ENCODE measurements at places on chromosomes 6 and 20. TPM values are rescaled to one million over a fixed set of nuclear protein-coding genes. Genes with fewer than 3 reads are reported as not detected.

DNA sequence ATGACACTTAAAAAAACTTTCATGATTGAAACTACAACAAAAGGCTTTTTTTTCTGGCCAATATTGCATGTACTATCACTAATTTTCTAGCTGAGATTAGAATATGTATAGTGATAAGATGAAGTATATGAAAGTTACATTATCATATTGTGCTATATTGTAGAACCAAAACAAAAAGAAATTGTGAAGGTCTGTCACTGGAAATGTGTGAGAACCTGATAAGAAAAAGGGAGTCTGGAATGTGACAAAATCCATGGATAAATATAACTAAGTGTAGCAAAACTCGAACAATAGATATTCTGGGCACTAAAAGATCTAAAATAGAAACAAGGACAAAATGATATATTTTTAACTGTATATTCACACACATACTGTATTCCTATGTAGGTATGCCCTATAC, 36.7 kb upstream of the FAM135A start:
- DNase-seq: no peak

- no peak for DNase-seq
Observed at GRCh38 chr6:39389484-39389767, 66.9 kb upstream of the KCNK16 start.

- no peak for DNase-seq
Observed at GRCh38 chr6:158370805-158371204, 58.5 kb downstream of the TULP4 start.

GRCh38 chr6:21180155-21180554, 413.4 kb upstream of the SOX4 start:
- no peak for DNase-seq

DNA sequence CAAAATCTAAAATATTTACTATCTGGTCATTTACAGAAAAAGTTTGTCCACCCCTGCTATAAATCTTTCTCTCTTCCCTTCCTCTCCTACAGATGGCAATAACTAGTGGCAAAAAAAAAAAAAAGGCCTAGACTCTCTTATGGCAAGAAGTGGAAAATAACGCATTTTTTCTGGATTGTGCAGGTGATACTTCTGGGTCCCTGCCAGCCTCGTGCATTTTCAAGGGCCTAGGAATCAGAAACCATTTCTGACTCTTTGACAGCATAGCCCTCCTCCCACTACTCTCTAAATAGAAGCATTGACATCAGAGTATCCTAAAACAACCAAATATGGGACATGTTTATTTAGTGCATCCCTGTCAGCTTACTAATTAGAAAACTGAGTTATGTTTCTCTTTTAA, 251.0 kb downstream of the KHDC1L start:
- no peak for DNase-seq

DNA sequence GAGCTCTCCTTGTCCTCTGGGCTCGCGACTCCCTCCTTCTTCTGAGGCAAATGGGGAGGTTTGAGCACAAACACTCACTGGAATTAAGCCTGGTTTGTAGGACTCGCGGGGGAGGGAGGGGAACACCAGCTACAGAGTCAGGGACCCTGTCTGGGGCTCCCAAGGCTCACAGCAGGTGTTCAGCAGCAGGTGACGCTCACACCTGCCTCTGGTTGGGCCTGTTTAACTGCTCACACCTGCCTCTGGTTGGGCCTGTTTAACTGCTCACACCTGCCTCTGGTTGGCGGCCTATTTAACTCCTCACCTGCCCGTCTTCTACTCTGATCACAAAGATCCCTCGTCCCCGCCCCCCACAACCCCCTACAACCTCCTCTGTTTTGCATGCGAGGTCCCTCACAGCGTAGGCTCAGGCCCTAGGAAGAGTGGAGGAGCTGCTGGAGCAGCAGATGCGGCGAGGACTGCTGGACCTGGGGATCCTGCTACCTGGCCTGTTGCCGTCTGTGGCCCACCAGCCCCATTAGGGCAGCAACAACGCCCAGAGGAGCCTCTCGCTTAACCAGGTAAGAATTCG, 181.9 kb downstream of the ERMARD start:
- no peak for DNase-seq

DNA sequence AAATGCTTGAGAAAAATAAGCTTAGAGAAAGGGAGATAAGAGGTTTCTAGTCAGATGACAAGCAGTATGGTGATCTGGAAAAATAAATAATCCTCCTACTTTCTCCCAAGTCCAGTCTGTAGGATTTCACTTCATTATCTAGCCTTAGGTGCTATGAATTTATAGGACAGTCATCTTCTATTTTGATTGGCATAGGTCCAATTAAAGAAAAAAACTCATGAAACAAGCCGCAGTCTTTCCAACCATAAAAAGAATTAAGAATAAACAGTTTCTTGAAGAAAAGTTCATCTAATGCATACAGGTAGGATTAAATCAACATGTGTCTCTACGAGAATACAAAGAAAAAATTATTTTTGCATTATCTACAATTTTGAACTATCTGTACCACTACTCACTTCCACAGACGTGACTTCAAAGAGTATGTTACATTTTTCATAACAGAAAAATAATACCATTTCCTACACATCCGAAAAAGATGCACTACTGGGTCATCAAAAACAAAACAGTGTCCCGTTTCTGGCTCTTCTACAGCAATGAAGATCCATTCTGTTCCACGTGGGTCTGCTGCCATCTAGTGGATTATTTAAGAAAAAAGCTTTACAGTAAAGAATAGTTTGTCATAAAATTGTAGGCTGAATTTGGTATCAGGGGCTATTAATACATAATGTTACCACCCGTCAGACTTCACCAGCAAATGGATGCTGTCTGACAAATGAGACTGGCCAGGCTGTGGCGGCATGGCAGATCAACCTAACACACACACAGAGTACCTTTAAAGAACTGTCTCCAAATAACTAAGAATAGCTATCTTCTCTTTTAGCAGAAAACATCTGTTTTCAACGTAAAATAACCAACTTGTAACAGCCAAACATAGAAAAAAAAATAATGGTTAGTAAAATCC, 28.9 kb downstream of the STX7 start:
- peak; percentile 47 for DNase-seq

- DNase-seq: no peak
Observed at GRCh38 chr6:71326611-71327010, 38.0 kb downstream of the OGFRL1 start.

- no peak for DNase-seq
Observed at GRCh38 chr6:36141091-36141490, 10.8 kb downstream of the MAPK13 start.

DNA sequence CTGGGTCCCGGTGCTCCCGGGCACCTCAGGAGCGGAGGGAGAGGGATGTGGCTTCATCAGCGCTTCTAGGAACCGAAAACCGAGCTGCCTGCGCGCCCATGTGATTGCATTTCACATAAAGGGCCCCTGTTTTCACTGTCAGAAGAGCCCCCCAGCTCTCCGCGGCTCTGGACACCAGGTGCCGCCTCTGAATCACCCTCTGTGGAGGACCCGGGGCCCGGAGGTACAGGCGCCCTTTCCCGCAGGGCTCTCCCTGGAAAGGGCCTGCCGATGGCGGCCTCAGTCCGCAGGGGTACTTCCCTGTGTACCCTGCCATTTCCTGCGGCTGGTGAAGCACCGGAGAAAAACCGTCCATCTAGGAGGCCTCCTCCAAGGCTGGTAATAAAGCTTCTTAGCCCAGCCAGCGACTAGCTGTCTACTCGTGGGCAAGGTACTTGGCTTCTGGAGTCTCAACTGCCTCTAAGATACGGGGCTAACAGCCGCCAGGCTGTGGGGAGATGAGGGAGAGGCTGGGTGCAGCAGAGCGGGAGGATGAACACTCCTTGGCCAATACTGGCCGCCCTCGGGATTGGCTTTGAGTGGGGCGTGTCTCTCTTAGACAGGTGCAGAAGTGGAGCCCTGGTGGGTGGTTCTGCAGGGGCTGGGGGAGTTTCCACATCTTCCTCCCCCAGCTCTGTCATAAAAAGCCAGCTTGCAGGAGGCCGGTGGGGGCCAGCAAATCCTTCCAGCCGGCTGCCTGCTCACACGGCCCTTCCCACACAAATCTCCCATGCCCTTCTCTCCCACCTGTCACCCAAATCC, 1.6 kb downstream of the PPP1R16B start:
- DNase-seq: no peak

- no peak for DNase-seq
Observed at GRCh38 chr20:11797156-11797555, 120.5 kb upstream of the BTBD3 start.

DNA sequence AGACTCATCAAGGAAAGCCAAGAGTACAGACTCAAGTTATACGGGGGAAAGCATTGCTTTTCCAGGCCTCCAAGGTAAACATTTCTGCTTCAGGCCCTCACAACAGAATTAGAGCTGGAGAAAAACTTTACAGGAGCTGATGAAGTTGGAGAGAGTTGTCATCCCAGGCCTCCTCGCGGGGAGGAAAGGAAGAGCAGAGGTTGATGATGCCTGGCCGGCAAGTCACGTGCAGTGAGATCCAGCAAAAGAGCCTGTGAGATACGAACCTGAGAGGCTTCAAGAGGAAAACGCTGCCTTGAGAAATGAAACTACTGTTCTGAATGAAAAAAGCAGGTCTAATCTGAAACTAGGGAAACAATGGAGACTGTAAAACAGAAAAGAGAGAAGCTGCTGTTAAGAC, 122.9 kb downstream of the FAM120B start:
- DNase-seq: no peak

GRCh38 chr6:4258733-4259132, 123.4 kb upstream of the ECI2 start:
- no peak for DNase-seq

- no peak for DNase-seq
Observed at GRCh38 chr20:14310977-14311627, 26.3 kb downstream of the FLRT3 start.

DNA sequence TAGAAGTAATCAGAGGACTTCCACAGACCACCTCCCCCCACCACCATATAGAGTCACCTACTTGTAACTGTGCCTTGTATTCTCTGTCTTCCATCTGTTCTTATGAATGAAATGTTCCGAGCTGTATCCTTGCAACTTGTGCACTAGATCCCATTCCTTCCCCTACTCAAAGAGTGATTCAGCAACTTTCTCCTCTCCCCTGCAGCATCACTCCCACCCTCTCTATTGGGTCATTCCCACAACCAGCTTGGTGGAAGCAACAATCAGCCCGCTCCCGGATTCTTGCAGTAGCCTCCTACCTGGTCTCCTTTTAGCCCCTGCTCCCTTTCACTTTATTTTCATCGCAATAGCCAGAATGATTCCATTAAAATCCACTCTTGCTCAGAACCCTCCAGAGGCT, 34.9 kb upstream of the REV3L start:
- DNase-seq: no peak

The NFATC2 gene
- 5.0 TPM for total RNA-seq

The SOX18 gene
- 3.3 TPM for total RNA-seq

The HCK gene
- total RNA-seq: 0.17 TPM

The BTNL2 gene
- total RNA-seq: not detected

The CCN6 gene
- not detected for total RNA-seq

The PRPF6 gene
- total RNA-seq: 74.9 TPM

The DPPA5 gene
- total RNA-seq: not detected

Data from HCT116 (cell line).